ENCODE measurements at places on chromosomes 1 and 21.
A peak's percentile ranks its signal among the peaks of the same experiment; 100 is the strongest.

DNA sequence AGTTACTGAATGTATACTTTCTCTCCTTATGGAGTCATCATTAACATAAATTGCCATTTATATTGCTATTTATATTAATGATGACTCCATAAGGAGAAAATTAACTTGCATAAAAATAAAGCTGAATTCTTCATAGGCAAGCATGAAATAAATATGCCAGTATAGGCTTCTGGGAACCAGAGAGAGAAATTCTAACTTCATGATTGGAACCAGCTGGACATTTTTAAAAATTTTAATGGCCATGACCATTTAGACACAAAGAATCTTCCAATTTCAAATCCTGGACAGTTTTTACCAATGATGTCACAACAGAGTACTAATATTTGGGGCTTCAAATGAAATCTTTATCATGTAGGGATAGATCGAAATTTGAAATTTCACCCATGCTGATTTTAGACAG is 268.7 kb downstream of the PTGER3 start:
- DNase-seq: no peak

DNA sequence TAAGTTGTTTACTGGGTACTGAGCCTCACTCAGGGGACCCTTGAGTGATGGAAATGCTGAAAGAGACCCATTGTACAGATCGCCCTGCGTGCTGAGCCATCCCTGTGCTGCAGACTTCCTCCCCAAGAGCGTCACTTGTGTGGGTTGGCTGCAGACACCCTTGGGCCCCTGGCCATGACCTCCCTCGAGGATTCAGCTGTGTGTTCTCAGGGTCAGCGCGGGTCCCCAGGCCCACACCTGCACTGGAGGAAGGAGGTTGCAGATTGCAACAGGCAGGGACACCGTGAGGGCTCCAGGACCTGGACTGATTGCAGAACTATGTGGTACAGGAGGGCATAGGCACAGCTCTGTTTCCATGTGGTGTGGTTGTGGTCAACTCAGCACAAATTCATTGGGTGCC is 4.4 kb downstream of the SNAP47 start:
- no peak for DNase-seq

DNA sequence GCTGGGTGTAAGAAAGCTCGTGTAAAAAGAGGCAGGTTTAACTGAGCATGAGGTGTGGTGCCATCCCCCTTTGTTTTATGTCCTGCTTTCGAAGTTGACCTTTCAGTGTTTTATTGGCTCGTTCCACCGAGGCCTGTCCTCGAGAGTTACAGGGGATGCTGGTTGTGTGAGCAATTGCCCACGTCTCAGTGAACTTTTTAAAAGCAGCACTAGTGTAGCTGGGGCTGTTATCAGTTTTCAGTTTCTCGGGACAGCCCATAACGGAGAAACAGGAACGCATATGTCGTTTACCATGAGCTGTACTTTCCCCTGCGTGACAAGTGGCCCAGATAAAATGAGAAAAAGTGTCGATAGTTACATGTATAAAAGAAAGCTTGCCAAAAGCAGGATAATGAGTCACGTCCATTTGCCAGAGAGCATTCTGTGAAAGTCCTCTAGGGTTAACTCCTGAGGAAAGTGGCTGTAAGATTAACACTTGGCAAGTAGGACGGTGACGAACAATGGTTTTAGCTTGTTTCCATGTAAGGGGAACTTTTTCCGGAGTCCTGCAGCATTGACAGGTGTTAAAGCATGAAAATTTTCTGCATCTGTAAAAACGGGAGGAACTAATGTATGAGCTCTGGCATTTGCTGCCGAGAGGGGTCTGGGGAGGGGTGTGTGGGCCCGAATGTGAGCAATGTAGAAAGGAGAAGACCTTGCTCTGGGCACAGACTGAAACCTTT is 7.8 kb upstream of the LRRC47 start:
- DNase-seq: no peak

DNA sequence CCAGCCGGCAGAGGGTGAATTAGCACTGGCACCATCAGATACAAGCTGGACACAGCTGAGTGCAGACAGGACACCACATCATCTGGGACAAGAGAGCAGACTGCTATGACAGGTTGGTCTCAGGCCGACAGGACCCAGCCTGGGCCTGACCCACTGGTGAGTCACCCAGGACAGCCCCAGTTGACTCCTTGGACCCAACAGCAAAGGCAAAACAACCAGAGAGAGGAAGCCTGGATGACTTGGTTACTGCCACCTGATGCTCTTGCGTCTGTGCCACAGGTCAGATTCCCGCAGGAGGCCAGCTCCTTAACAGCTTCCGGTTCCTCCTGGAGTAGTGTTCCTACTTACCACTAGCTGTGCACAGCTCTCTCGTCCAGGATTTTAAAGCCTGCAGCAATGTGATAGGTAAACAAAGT is 18.5 kb downstream of the CCN1 start:
- no peak for DNase-seq

GRCh38 chr1:167638064-167638463 is 8.0 kb downstream of the RCSD1 start:
- no peak for DNase-seq

- no peak for DNase-seq
Measured at GRCh38 chr1:210360852-210361477, 32.3 kb downstream of the HHAT start.

GRCh38 chr1:194298007-194298598 is 1111.7 kb upstream of the B3GALT2 start:
- no peak for DNase-seq

- peak; percentile 4 for DNase-seq
Measured at GRCh38 chr1:117512728-117513321, 93.0 kb upstream of the TENT5C start.

DNA sequence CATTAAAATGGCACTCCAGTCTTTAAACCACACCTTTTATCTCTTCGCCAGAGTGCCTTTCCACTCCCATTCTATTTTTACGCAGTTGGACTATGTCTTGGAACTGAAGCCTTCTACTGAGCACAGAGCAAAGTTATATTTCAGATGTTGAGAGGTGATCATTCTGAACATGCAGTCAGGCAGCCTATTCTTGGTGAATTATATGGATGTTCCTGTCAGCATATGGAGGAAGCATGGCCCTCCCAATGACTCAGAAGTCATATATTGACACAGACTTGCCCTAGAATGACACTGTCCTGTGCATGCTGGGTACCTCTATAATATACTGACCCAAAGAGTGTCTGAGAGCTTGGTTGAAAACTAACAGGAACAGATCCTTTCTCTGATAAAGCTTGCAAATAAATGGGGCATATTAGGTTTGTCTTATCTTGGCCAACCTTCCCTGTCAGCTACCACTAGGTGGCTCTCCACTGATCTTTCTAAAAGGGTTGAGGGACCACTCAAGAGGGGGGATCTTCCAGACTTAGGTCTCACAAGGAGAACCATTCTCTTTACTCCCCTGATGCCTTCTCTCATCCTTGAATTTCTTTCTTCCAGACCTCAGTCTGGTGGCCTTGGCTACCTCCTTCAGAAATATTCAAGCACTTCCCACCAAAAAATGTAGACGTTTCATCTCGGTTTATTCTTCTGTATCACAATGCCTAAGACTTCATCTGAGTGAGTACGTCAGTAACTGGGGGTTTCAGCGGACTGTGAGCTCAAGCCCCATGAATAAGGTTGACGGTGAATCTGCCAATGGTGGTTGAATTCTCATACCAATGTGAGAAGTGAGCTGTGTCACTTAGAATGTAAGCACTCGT is 11.8 kb upstream of the ALG14 start:
- no peak for DNase-seq

GRCh38 chr1:90902672-90903071 is 119.2 kb downstream of the ZNF644 start:
- DNase-seq: no peak

DNA sequence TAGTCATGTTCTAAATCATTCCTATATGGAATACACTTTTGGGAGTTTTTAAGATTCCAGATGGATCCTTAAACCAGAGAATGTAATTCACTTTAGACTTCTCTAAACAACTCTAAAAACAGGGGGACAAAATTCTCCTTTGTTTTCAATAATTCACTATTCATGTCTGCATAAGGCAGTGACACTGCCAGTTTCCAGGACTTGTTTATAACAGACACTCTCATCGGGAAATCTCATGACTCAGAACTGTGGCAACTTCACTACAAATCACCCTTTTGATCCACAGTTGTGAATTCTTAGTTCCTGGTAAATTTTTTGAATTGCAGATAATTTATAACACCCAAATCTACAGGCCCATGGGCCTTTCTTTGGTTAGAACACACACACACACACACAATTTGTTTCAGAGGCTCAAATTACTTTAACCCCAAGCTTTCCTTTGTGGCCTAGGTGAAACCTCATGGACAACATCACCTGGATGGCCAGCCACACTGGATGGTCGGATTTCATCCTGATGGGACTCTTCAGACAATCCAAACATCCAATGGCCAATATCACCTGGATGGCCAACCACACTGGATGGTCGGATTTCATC is at the start of gene OR2T4:
Gene OR2T4, plus strand, starts transcription at position 545 of the 595 bp plus-strand sequence. Its CDS starts 0 bp downstream, at position 545.
- DNase-seq: no peak

DNA sequence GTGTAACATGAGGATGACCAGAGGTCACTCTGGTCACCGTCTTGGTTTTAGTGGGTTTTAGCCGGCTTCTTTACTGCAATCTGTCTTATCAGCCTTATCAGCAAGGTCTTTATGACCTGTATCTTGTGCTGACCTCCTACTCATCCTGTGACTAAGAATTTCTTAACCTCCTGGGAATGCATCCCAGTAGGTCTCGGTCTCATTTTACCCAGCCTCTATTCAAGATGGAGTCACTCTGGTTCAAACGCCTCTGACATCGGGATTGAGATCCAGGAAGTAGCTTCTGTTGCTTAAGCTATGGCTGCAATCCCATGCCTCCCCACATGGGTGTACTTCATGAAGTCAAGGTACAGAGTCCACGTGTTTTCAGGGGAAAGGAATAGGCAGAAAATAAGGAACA is 19.9 kb downstream of the FMN2 start:
- DNase-seq: no peak

GRCh38 chr21:33037501-33037900 is 11.8 kb downstream of the OLIG2 start:
- no peak for DNase-seq

GRCh38 chr1:225750420-225750819 is 27.2 kb upstream of the SRP9 start:
- no peak for DNase-seq

DNA sequence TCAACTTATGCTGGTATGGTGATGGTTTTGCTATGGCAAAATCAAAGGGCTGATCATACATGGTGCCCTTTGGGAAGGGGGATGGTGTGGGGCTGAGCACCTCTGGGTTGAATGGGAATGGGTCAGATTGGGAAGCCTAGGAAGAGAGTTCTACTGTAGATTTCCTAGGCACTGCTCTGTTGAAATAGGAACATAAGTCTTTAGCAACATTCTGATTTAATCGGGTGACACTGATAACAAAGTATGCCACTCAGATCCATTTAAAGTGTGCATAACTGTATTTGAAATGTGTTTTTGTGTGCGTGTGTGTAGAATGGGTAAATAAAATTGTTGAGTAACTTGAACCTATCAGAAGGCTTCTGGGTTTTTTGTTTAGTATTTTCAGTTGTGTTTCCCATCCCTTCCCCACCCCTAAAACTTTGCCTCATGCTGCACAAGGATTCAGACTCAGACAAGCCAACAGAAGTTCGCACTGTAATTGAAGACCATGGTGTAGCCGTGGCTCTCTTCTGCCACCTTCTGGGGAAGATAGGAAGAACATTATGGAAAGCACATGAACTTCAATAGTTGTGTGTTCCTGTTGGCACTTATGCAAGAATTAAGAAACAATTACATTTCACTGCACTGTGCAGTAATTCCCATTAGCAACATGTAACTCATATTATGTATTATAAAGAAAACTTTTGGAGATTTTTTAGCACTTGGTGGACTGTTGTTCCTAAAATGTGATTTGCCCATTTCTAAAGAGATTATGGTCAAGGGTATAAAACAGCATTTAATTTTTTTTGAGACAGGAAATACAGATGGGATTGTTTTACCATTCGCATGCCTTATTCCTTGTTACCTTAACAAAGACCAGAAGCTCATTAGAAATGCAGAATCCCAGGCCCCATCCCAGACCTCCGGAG is 10.9 kb upstream of the C4BPB start:
- peak; percentile 42 for DNase-seq

- DNase-seq: no peak
Measured at GRCh38 chr1:32801096-32801715, 16.0 kb downstream of the YARS1 start.

DNA sequence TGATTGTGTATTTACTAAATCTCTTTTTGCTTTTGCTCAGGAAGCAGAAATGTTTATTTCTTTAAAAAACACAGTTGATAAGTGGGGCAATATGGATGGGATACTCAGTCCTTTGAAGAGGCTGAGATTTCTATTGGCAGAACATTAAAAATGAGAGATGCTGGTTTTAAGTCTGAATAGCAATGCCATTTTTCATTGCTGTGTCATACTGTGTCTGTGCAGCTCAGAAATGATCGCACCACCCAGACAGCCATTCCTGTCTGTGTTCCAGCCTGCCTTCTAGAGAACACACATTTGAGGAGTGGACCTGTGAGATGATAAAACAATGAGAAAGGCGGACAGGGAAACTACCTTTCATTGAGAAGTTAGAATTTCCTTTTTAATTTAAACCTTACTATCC is 231.2 kb upstream of the USP24 start:
- no peak for DNase-seq

GRCh38 chr1:57450981-57451380 is 27.1 kb upstream of the DAB1 start:
- DNase-seq: no peak

GRCh38 chr1:175470591-175470990 is 272.8 kb downstream of the TNR start:
- no peak for DNase-seq

GRCh38 chr1:229001467-229002011 is 266.3 kb downstream of the RHOU start:
- DNase-seq: no peak

GRCh38 chr21:25872271-25872670 is 137.5 kb downstream of the GABPA start:
- DNase-seq: no peak

- DNase-seq: peak; percentile 50
Measured at GRCh38 chr1:45051005-45051772, 39.1 kb downstream of the UROD start.

DNA sequence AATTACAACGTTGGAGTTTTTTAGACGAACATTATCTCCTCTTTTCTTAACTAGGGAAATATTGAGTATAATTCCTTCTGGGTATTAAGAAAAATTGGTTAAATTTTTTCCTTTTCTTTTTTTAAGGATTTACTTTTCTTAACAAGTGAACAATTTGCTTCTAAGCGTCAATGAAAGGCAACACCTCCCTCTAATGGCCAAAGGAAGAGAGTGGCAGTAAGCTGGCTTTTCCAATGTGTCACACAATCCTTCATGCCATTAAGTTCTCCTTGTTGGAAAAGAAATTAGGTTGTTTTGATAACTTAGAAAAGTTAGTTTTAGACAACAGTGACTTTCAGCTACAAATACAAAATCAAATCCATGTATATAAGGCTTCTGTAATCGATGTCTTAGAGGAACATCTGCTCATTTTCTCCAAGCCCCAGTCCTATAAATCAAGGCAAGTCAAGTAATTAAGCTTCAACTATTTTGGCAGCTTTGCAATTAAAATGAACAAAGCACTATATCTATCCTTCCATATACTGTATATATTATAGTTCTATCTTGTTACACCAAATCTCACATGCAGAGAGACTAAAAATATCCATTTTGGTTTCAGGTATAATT is 62.8 kb downstream of the EDEM3 start:
- DNase-seq: no peak
